ENCODE measurements at places on chromosomes 6 and 20.
A peak's percentile ranks its signal among the peaks of the same experiment; 100 is the strongest.

DNA sequence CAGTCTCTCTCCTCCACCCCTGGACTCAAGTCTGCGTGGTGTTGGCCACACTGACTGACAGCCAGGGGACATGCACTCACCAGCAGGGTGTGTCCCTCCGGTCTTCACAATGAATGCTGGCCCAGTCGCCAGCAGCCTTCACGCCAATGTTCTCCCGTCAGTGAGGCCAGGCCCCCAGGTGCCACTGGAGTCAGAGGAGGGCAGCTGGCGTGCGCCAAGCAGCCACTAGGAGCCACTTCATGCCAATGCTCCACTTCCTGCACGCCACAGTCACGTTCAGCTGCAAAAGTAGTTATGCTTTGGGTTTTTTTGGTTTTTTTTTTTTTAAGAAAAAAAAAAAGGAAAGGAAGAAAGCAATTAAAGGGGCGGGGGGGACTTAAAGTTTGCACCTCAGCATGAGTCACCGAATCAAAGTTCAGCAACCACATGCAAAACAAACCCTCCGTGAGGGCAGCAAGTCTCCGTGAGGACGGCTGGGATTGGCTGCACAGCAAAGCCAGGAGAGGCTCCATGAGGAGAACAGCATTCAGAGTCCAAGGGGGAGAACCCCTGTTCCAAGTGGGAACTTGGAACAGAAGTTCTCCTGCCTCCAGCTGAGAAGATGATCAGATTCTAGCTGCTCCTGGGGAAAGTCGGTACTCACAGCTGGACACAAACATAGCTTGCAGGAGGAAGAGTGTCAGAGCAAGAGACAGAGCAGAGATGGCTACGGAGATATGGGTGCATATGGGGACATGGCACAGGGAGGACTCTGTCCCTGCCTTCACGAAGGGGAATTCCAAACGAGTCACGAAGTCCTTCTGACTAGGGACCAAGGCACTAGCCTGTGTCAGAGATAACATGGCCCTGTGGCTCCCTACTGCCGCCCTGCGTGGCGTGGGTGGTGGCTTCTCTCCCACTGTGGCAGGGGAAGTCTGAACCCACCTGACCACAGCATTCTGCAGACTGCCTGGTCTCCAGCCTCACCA is at the start of gene ZC3H12D:
ZC3H12D (minus strand) TSS at position 282 of the 968 bp plus-strand sequence. CDS start 10,471 bp downstream, outside the sequence.
- peak; percentile 71 for DNase-seq

DNA sequence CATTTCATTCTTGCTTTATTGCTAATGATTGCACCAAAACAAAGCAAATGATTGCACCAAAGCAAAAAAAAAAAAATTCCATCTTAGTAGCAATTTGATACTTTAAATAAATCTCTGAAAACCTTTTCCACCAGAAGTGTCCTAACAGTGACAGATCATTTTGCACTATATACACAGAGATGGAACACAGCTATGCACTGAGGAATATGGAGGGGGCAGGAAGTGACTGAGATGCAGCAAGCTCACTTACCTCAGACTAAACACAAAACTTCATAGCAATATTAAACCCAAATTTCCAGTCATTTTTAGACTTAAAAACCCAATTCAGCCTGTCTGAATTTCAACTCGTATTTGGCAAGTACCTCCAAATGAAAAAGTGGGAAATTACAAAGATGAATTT is 41.2 kb downstream of the HIVEP2 start:
- DNase-seq: no peak

GRCh38 chr6:93746892-93747291 is 327.5 kb upstream of the EPHA7 start:
- DNase-seq: no peak

DNA sequence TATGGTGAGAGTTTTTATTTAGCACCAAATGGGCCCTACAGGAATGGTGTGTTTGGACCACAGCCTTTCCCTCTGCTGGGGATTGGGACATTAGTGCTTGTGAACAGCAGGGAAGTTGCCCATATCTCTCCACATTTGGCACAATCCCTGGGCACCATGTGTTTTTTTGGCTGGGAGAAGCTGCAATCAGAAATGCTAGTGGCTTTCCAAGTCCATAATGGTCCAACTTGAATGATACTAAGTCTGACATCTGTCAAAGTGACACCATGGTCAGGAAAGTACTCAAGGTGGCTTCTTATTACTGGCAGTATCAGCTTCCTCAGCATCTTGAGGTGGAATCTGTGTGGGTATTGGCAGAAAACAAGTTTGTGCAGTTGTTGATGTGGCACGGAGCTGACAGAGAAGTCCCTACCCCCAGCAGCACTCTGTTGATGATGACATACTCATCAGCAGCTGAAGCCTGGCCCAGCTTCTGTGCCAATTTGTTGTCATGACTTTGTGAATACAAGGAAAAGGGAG is 53.0 kb downstream of the SASH1 start:
- DNase-seq: peak; percentile 21

GRCh38 chr6:126886106-126886505 is 232.4 kb upstream of the RSPO3 start:
- no peak for DNase-seq

Measured in SHP77 (cell line).